ENCODE measurements at places on chromosomes 2 and 18. TPM values are rescaled to one million over a fixed set of nuclear protein-coding genes. Genes with fewer than 3 reads are reported as not detected.

Gene SYT4
- total RNA-seq, result not detected

Gene SATB2
- 13.9 TPM for total RNA-seq

Gene COX7A2L
- 270 TPM for total RNA-seq

DNA sequence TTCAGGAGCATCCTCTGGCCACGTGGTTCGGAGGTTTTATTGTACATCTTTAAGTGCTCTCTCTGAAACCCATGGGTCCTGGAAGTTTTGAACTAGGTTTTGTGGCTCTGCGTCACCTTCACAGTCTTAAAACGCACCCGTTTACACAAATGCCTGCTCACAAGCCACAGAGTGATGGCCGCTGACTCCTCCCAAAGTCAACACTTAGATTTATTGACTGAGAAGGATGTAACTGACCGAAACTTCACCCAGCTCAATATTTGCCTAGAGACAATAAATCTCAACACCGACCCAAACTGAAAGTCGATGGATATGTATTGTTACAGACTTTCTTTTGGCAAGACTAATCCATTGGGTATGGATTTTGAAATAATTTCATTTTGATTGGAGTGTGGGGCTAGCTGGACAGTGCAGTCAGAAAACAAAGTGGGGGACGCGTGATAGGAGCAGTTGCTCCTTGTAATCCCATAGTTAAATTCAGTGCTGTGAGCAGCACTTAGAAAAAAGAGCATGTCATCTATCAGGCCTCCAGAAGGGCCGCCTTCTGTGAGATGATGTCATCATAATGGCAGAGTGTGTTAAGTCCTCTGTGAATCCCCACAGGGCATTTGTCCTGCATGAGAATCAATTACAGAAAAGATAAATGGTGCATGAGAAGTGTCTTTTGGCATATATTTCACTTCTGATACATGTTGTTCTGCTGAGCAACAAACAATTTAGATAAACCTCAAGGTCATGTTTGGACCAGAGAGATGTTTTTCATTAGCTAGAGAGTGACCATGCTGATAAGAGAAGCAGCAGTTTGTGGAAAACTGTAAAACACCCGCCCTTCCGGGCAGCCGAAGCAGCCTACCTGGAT is 183.7 kb downstream of the INO80D start:
- DNase-seq, result peak; percentile 21

GRCh38 chr18:45412577-45412976 is 202.7 kb upstream of the SLC14A2 start:
- no peak for DNase-seq

- DNase-seq, result peak; percentile 68
These were observed 589 bp upstream of the DAW1 start for GRCh38 chr2:227870710-227871374.

GRCh38 chr2:159285433-159285832 is 1.1 kb downstream of the WDSUB1 start:
- no peak for DNase-seq

All from fibroblast of lung (primary cell).